ENCODE measurements at places on chromosomes 6 and 20.

- peak; percentile 95 for DNase-seq
Measured at GRCh38 chr6:1609648-1610496, at the start of gene FOXC1. TSS of gene FOXC1 (plus strand) at chr6:1609915. CDS start at chr6:1610446, 531 bp downstream.

GRCh38 chr6:12952318-12952717 is 235.8 kb downstream of the PHACTR1 start:
- no peak for DNase-seq

GRCh38 chr6:158018851-158019361 is 37.2 kb downstream of the SYNJ2 start:
- DNase-seq, result peak; percentile 51

GRCh38 chr6:169536446-169537170 is 165.2 kb downstream of the WDR27 start:
- DNase-seq, result no peak

DNA sequence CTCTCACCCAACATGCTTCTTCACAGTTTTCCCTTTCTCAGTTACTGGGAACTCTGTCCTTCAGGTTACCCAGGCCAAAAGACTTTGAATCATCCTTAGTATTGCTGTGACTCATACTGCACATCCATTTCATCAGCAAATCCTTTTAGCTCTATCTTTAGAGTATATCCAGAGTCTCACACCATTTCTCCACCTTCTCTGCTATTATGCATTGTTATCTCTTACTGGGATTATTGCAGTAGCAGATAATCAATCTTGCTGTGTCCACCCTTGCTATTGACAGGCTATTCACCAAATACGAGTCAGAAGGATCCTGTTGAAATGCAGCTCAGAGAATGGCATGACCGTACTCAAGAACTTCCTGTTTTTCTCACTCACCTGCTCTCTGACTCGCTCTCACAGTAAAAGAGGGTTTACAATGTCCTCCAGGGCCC is 57.3 kb downstream of the BCKDHB start:
- DNase-seq, result no peak

- DNase-seq, result no peak
Measured at GRCh38 chr6:105499931-105500330, 97.0 kb upstream of the PREP start.

GRCh38 chr6:142118925-142119324 is 13.8 kb upstream of the GJE1 start:
- DNase-seq, result no peak

- no peak for DNase-seq
Measured at GRCh38 chr6:89269252-89269651, 45.8 kb downstream of the GABRR2 start.

GRCh38 chr6:69069881-69070280 is 434.8 kb downstream of the ADGRB3 start:
- DNase-seq, result no peak

DNA sequence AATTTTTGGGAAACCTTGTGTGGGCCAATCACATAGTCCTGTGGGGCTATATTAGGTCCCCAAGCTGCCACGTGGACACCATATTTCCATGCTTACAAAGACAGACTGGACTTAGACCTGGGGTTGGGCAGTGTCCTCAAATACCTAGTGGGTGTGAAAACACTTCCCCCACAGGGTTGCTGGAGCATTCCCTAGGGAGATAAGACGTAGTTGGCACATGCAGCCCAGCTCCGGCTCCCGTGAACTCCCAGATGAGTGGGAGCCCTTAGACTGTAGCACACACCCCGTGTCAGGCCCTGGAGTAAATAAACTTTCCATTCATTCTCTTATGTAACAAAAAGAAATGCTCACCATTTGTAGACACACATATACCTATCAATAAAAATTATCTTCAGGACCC is 14.2 kb downstream of the KCNG1 start:
- DNase-seq, result no peak

DNA sequence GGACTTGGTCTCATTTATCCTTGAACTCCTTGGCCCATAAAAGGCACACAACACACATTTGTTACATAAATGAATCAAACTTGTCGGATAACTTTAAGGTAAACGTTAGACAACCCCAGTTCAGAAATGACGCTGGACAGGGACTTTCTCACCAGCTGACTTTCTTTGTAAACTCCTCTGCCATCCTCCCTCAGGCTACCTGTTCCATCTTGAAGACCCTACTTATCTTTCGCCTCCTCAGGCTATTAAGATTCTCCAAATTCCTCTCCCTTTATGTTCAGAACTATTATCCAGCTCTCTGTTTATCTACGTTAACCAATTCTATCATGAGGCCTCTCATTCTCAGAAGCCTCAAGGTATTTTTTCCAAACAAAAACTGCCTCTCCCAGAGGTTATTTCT is 47.7 kb upstream of the KIF16B start:
- DNase-seq, result no peak

DNA sequence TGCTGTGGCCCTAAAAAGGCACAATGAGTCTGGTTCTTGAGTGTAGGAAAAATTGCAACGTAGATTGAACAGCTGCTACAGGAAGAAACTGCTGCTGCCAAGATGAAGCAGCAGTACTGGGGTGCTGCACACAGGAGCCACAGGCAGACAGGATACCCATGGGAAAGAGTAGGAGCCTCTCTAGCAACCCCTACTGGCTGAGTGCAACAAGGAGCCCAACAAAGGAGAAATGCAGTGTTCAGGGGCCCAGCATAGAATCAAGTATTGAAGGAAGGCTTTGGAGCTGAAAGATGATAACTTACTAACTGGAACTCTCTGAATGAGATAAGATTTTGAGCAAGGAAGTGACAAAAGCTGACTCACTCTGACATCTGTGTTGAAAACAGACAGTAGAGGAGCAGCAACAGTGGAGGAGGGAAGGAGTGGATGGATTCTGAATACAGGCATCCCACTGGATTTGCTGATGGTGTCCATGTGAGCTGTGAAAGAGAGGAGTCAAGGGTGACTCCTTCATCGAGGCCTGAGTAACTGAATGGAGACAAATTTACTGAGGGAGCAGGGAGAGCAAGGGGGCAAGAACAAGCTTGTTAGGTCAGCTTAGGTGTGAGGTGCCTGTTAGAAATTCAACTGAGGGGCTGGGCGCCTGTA is 534.7 kb upstream of the JARID2 start:
- no peak for DNase-seq

- no peak for DNase-seq
Measured at GRCh38 chr6:122861594-122861993, 72.5 kb downstream of the SMPDL3A start.

- DNase-seq, result no peak
Measured at GRCh38 chr6:103280417-103280816, 1579.3 kb downstream of the HACE1 start.

DNA sequence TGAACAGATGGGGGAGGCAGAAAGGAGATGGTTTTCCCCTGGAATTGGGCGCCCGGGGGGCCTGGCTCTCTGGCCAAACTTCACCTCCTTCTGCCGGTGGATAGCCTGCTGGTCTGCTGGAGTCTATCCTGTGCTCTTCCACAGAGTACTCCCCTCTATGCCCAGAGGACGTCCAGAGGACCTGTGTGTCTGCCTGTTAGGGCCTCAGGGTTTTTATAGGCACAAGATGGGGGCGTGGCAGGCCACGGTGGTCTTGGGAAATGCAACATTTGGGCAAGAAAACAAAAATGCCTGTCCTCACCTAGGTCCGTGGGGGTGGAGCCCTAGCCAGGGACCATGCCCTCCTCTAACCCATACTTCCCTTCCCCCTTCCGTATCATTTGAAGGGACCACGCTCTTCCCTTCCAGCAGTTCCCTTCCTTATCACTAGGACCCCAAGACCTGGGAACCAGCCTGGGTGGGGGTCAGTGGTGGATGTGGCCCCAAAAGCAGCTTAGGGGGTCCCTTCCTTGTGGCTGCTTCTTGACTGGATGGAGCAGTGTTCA is 53.6 kb upstream of the ZNF337 start:
- DNase-seq, result no peak

DNA sequence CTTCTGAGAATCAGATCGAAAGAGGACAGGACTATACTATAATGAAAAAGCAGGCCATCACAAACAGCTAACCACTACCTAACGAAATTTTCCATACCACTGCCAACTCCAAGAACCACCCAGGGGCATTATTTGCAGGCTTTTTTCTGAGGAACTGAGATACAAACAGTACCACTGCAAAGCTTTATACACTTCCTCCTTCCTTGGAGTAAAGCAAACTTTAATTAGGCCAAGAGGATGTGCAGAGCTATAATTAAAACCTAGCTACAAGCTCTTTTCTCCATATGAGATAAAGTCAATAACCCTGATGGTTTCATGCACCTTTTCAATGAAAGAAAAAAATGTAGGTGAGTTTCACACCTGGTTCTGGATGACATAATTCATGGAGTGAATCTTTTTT is 68.5 kb downstream of the ELOVL5 start:
- no peak for DNase-seq

GRCh38 chr20:52972190-52972937 is at the start of gene TSHZ2:
TSS of gene TSHZ2 (plus strand) at chr20:52972358. CDS start at chr20:52973294, 936 bp downstream.
- peak; percentile 89 for DNase-seq

DNA sequence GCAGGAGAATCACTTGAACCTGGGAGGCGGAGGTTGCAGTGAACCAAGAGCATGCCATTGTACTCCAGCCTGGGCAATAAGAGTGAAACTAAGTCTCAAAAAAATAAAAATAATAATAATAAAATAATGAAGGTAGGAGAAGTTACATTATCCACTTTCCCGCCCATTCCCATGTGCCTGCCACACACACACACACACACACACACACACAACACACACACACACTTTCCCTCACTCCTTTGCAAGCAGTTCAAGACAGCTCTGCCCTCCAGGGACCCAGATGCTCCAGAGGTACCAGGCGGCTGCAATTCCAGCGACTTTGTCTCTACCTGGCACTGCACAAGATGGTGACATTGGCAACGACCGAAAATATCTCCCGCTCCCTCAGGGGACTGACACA is 224.8 kb upstream of the JARID2 start:
- DNase-seq, result no peak

- no peak for DNase-seq
Measured at GRCh38 chr20:31662372-31662854, 24.7 kb downstream of the COX4I2 start.

- no peak for DNase-seq
Measured at GRCh38 chr20:34449674-34450592, 66.3 kb upstream of the DYNLRB1 start.

GRCh38 chr20:50594231-50594590 is 84.0 kb downstream of the PTPN1 start:
- DNase-seq, result no peak

DNA sequence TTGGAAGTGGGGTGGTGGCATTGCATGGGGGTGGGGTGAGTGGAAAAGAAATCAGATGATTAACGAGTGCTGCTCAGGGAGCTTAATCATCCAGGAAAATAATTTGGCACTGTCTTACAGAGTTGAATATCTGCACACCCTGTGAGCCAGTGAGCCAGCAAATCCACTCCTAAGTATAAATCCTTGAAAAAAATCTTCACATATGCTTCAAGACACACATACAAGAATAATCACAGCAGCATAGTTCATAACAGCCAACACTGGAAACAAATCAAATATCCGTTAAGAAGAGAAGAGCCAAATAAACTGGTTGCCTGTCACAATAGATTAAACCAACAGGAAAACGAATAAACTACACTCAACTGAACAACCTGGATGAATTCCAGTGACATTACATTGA is 62.8 kb downstream of the SAMD3 start:
- no peak for DNase-seq

DNA sequence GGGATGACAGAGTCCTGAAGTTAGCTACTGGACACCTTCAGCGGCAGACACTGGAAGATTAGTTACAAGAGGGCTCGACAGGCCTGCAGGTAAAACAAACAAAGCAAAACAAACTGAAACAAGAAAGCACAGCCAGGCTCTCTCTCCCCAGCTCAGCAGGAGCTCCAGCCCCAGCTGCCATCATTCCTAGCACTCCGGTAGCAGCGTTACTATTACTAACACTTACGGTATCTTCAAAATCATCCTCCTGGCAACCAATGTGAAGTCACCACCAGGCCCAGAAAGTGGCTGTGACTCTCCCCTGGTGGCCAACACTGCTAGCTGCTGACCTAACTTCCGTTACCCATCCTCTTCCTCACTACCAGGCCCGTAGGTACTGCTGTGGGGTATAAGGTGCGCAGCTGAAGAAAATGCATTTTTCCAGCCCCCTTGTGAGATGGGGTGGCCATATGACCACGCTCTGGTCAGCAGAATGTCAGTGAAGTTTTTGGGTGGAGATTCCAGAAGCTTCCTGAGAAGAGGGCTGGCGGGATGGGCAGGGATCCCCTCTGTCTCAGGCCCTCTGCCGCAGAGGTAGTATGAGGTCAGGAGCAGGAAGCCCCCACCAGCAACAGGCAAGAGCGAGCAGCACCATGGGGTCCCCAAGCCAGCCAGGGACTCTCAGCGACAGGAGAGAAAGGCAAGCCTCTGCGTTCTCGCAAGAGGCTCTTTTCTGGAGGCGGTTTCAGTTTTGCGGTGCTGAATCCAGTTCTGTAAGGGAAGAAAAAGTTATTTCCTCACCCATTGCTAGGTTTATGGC is 37.4 kb upstream of the TBXT start:
- no peak for DNase-seq

- DNase-seq, result no peak
Measured at GRCh38 chr20:2578475-2579192, 42.3 kb downstream of the TMC2 start.

DNA sequence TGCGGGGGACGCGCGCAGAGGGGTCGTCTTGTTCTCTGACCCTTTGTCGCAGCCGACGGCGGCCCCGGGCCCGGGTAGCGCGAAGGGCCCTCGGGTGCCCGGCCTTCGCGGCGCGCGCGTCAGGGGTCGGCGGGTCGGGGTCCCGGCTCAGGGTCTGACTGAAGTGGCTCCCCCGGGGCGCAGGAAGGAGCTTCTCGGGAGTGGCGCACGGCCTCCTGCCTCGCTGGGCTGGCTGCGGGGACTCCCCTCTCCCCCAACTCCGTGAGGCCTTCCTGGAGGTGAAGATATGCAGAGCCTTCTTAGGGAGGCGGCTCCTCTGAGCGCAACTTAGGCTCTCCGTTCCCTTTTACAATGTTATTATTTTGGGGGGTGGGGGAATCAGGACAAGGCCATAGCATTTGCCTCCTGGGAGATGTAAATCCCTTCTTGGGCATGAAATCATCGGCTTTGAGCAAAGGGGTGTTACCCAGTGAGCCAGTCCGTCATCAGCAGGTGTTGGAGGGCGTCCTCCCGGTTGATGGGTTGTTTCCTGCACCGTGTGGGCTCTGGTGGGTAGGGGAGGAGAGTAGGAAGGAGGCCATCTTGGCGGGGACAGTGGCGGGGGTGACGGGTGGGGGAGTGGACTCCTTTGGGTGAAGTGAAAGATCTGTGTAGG is 523 bp downstream of the CDS2 start:
- DNase-seq, result peak; percentile 46

- no peak for DNase-seq
Measured at GRCh38 chr20:58374027-58374850, 14.8 kb upstream of the VAPB start.

DNA sequence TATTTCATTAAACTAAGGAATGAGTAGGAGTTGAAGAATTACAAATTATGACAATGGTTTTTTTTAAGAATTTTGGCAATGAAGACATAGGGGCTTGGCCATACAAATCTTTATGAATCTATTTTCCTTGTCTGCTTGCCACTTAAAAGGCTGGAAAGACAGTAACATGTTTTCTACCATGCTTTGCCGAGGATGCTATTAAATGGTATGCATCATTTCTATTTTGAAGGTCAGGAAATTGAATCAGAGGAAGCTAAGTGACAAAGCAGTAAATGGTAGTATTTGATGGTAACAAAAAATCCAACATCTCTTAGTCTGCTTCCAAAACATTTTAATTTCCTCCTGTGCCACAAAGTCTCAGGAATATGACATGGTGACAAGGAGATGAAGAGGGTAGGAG is 287.2 kb downstream of the RFPL4B start:
- no peak for DNase-seq

Measured in right hindlimb (tissue), 1 donor.